Myocyte (in vitro differentiated cells): ENCODE measurements at places on chromosomes 2 and 18. TPM values are rescaled to one million over a fixed set of nuclear protein-coding genes. Genes with fewer than 3 reads are reported as not detected.

- no peak for DNase-seq
These were observed 762.4 kb downstream of the LRRTM4 start for GRCh38 chr2:76759634-76760366.

The TEX44 gene
- total RNA-seq = not detected in 2 replicates

DNA sequence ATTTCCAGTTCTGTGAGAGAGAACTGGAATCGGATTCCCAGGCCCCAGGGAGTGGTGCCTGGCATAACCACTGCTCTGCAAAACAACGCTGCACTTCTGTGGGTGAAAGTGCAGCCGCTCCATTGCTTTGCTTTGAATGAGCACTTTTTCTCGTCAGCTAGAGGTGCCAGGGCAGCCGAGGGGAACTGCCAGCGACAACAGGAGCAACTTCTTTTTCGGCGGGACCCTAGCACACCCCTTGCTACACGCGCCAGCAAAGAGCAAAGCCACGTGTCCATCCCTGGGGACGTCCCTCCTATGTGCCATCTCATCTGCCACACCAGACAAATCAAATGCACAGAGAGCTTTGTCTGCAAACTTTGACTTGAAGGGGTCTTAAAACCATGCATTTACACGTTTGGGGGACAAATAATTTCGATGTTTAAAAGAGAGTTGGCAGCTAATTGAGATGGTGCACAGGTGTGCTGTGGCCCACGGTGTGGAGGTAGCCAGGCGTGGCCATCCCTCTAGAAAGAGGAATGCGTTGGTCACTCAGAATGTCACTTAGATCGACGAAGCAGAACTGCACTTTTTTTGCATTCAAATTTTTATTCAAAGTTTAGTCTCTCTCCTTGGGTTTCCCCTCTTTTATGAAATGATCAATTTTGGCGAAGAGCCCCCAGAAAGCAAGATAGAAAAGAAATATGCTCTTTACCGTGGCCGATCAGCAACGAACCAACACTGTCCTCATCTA lies 151.8 kb downstream of the MBP start:
- DNase-seq = no peak

The TUBB8B gene
- not detected in 2 replicates for total RNA-seq

The TDRD15 gene
- not detected in 2 replicates for total RNA-seq

- DNase-seq = no peak
These were observed 403.4 kb upstream of the MMADHC start for GRCh38 chr2:149990965-149991364.
